ENCODE measurements at places on chromosomes 2 and 18.

DNA sequence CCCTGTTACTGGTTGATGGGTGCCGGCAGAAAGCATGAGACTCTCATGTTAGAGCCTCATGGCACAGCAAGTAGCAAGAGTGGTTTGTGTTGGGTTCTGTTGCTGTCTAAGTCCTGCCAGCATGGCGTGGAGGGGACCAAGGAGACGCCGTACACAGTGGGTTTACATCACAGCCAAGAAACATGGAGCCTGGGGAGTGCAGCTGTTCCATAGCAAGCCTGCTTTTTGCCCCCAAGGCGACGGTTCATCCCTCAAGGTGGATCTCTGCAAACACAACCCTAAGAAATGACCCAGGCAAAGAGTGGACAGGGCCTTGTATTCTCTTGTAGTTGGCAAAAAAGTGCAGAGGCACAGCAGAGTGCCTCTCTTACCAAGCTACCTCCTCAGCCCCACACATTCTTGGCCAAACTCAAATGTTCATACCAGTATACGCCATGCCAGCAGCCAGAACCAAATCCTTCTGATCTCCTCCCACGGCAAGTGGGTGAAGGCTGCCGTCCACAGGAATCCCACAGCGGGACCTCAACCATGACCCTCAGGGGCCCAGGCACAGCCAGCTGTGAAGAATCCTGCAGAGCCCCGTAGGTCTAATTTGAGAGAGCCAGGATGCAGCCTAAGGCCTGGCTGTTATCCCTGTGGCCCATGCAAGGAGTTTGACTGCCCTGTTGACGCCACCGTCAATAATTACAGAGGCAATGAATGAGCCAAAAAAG is 19.0 kb downstream of the SNED1 start:
- DNase-seq = no peak

DNA sequence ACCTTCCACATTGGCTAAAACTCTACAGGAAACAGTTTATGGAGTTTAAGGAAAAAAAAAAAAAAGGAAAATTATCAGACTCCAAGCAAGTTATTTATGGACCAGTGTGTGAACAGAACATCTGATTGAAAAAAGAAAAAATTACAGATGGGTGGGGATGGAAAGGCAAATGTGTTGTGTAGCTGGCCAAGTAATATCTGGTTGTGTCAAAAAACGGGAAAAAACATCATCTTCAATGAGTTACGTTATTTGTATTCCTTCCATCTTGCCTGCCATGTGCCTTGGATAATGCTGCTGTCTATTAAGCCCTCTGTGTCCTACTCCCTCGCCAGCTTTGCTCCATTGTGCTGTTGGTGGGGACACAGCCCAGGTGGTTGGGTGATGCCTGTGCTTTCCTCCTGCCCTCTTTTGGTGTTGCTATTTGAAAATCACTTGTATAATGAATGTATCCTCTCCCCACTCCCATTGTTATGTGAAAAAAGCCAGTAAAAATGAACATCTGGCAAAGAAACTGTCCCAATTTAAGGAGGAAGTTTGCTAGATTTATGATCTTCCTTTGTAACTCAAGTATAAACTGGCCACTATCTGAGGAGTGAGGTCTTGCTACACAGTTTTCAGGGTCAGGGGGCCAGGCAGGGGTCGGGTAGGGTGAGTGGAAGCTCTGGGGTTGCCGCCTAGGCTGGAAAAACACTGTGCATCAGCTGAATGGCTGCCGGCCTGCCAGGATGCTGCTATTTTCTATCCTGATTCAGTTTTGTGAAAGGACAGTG is 155.9 kb downstream of the FMNL2 start:
- no peak for DNase-seq

DNA sequence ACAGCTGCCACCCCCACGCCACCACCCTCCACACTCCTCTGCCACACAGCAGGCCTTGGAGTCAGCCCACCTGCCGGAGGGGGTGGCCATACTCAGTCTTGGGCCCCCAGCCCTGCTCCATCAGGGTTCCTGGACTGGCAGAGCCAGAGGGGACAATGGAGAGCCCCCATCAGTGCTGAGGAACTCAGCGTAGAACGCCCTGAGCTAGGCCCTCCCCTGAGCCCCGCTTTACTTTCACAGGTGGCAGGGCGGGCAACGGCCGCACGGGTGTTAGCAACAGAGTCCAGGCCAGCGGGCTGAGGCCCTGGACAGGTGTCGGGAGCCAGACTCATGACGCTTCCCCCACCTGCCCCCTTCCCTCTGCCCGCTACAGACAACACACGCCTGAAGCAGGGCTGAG is 47.1 kb downstream of the FOSL2 start:
- no peak for DNase-seq

- DNase-seq = no peak
These were observed 47.5 kb downstream of the PTPN2 start for GRCh38 chr18:12836551-12836950.

GRCh38 chr2:42987112-42987922 is 194.9 kb upstream of the HAAO start:
- DNase-seq = no peak

GRCh38 chr2:72988726-72989273 is 71.5 kb downstream of the EMX1 start:
- no peak for DNase-seq

GRCh38 chr18:43534511-43534910 is 257.2 kb upstream of the SYT4 start:
- no peak for DNase-seq

DNA sequence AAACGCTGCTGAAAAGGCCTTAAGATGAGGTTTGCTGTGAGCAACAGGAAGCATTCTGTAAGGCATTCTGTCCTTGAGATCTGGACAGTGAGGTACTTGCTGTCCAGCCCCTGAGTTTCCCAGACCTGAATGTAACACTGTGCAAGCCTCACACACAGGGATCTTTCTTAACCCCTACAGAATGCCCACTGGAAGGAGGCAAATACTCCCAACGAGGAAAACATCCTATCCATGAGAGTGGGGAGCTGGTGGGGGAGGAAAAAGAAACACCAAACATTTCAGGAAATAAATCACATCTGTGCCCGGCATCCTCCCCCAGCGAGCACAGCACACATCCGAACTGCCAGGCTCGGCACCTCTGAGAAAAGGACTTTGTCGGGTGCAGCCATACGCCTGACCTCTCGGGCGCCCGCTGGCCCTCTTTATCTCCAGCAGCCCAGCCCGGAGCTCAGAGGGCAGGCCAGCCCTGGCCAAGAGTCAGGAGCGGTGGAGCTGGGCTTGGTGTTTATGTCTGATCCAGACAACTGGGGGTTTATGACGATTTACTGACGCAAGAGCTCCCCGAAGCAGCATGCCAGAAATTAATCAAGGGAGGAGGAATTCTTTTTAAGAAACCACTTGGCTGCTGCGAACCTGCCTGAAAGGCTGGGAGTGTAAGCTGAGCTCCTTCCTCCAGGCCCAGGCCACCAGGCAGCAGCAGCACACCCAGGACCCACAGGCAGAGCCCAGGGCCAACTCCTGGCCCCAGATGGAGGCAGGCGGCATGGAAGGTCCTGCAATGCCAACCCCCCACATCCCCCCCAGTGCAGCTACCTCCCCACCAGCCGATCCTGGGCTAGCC is 72.2 kb downstream of the HDAC4 start:
- no peak for DNase-seq

DNA sequence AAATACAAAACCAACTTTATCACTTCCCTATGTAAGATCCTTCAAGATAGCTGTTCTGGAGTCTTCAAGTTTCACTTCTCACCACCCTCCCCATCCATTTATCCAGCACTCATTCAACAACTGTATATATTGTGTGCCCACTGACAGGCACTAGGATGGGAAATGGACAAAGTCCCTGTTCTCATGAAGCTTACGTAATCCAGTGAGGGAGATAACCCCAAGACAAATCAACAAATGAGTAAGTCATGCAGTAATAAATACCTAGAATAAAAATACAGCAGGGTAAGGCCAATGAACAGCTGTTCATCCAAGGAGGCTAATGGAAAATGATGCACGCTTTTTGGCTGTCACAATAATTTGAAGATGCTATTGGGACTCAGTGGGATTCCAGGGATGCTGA is 133.8 kb downstream of the MEMO1 start:
- DNase-seq = no peak

GRCh38 chr2:44244135-44244871 is 31.0 kb upstream of the SLC3A1 start:
- peak; percentile 71 for DNase-seq

- peak; percentile 9 for DNase-seq
These were observed 41.9 kb downstream of the LPIN2 start for GRCh38 chr18:2970772-2971659.

GRCh38 chr18:37435996-37436395 is 129.6 kb downstream of the CELF4 start:
- DNase-seq = no peak
